Fibroblast of skin of scalp (primary cell): ENCODE measurements at places on chromosomes 3 and 15.

DNA sequence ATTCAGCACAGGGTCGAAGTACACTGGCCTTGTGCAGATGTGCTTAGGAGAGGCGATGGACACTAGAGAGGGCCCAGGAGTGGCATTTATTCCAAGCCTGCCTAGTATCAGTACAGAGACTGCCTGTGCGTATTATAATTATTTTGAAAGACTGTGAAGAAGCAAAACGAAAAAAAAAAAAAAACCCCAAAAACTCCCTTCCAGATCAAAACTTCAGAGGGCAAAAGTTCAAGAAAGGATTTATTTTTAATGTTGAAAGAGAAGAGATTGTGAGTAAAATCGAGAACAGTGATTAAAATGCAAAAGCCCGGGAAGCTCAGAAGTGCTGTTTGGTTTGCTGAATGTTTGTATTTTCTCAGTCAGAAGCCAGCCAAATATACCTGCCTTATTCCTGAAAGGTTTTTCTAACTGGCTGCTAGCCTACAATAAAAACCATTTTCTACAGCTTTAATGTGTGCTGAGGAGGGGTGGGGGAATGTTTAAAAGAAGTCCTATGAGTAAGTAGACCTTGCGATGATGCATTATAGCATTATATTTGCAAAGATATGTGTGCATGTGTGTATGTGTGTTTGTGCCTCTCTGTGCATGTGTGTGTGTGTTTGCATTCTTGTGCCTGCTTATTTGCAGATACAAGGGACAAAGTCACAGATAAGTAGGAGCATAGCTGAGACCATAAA is 19.3 kb upstream of the LZTFL1 start:
- DNase-seq, result no peak

DNA sequence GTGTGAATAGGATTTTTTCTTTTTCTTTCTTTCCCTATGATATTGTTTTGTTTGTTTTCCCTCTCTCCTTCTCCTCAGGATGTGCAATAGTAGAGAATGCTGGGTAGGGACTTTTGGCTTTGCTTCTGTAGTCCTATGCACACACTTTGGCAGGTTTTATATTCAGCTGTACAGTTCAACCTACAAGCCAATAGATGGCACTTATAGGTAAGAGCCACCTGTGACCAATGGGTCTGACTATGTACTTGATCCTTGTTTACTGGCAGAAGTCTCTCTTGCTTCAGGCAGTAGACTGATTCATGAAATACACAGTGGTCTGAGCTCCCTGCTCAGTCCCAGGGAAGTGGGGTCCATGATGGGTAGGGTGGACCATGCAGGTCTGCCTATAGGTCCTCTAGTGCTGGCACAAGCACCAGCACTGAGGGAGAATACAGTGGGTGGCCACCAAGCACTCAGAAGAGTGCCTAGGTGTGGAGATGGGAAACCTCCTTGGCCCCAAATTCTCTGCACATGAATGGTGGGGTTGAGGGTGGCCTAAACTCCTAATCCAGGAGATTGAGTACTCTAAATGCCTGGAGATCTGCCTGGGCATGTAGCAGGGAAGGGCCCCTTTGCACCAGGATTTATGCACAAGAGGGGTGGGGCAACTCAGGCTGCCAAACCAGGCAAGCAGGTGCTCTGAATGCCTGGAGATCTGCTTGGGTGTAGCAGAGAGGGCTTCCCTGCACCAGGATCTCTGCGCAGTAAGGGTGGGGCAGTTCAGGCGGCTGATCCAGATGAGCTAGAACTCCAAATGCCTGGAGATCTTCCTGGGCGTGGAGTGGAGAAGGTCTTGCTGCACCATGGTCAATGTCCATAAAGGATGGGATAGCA is 176.1 kb downstream of the DOCK3 start:
- no peak for DNase-seq

DNA sequence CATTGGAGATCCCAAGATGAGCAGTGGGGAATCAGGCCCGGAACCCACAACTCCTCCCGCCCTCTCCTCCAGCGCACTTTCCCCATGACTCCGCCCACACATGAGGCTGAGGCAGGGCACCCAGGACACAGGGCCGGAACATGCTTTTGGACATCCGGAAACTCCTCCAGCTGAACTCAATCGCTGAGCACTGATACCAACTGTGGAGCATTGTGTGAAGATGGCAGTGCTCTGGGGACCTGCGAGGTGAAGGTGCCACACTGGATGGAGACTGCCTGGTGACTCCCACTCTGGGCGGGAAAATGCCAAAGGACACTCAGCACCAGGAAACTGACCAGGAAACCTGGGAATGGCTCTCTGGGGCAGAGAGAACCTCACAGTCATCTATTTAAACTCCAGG is 189.1 kb downstream of the FAM43A start:
- DNase-seq, result no peak

DNA sequence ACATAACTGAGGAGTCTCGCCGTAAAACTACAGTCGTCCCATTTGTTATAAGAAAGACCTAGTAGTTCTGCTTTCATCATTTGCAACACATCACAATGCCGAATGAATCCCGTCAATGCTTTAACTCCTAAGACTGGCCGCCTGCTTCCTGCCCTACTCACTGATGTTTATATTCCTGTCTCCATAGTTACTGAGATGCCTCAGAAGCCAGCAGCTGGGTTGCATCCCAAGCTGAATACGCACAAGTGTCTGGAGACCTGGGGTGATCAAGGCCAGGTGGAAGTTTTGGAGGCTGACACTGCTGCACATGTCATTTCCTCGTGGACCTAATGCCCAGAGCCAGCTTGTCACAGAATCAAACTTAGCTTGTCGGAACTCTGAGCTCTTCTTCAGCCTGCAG is 95.2 kb upstream of the UBE2E1 start:
- DNase-seq, result peak; percentile 73

DNA sequence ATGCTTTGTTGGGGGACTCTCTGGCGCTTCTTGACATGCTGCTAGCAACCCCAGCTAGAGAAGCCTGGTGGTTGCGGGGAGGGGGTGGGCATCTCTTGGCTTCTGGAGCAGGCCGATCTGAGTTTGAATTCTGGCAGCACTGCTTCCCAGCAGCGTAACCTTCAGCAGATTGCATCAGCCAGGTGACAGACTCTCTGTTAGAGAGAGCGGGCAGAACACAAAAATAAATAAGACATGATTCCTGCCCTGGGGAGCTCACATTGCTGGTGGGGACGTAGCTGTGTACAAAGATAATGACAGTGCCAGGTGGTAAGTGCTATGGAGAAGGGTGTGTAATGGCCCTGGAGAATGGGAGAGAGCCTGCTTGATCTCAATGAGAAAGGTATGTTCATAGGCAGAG is 87.4 kb downstream of the THSD4 start:
- no peak for DNase-seq

DNA sequence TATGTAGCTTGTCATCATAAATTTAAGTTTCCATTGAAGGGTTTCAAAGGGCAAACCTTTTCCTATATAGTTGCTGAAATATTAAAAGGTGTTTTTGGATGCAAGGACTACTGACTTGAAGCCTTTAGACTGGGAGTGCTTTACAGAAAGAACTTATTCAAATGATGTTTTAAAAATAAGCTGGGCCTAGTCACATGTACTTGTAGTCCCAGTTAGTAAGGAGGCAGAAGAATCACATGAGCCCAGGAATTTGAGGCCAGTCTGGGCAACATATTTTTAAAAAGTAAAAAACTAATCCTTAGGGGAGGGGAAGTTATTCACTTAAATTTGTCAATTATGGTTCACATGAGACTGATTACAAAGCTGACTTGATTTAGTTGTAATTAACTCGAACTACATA is 65.0 kb downstream of the SMARCC1 start:
- no peak for DNase-seq
